ENCODE measurements at places on chromosomes 12 and 14.

DNA sequence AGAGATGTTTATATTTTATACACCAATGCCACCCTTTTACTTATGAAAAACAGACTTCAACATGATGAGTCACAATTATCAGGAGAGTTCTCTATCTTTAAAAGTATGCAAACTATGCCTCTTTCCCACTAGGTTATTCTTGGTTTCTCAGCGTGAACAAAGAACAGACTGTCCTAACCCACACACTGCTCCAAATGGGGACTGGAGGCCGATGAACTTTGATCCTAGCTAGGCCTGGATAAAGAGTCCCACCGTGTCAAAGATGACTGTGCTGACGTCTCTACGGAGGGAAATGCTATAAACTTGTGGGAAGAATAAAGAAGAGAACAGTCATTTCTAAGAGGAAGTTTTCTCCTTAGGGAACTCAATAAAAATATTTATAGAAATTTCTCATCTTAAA is 160.1 kb downstream of the EPS8 start:
- DNase-seq, result no peak

GRCh38 chr14:64060199-64060545 is 207.4 kb downstream of the SYNE2 start:
- no peak for DNase-seq

DNA sequence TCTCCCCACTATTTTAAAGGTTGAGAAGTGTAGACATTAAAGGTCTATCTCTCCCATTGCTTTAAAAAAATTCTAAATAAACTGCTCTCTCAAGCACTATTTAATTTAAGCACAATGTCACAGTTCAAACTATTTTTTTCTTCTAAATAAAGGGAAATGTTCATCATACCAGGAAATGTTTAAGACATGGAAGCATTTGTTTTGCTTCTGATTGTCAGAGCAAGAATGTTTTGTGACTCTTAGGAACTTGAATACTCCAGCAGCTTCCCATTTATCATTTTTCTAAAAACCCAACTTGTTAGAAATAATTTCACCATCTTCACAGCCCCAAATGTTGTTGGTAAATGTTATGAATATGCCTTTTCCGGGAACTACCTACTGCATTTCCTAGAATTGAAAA is 121.8 kb upstream of the NTF3 start:
- no peak for DNase-seq

GRCh38 chr14:100677554-100678468 is 48.9 kb upstream of the DLK1 start:
- DNase-seq, result no peak

DNA sequence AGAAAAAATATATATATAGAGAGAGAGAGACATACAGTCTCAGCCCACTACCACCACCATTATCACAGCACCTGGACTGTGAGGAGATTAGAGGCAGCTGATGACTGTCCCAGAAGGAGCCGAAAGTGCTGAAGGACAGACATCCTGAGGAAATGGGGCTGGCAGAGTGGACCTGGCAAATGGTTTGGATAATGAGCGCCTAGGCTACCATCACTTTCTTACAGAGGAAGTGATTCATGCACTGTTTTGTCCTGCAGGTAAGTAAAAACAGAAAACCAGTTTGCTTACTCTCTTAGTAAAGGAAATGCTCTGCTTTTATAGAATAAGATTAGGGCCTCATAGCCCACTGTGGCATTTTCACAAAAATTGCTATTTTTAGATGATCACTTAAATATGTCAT is 28.6 kb upstream of the DNM1L start:
- no peak for DNase-seq

DNA sequence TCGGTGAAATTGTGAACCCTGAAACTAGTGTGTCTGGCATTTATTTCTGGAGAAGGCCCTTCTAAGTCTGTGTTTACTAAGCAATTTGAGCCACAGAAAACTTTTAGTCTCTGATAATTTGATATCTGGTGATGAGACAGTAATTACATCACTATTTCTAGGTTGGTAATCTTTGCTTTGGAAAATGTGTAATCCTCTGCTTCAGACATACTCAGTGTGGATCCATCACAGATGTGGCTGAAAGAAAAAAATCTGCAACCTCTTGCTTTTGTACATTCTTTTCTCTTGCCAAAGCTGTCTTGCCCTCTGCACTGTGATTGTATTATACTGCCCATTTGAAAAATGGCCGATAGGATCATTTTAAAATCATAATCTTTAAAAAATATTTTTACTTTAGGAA is 78.1 kb downstream of the PELI2 start:
- no peak for DNase-seq

DNA sequence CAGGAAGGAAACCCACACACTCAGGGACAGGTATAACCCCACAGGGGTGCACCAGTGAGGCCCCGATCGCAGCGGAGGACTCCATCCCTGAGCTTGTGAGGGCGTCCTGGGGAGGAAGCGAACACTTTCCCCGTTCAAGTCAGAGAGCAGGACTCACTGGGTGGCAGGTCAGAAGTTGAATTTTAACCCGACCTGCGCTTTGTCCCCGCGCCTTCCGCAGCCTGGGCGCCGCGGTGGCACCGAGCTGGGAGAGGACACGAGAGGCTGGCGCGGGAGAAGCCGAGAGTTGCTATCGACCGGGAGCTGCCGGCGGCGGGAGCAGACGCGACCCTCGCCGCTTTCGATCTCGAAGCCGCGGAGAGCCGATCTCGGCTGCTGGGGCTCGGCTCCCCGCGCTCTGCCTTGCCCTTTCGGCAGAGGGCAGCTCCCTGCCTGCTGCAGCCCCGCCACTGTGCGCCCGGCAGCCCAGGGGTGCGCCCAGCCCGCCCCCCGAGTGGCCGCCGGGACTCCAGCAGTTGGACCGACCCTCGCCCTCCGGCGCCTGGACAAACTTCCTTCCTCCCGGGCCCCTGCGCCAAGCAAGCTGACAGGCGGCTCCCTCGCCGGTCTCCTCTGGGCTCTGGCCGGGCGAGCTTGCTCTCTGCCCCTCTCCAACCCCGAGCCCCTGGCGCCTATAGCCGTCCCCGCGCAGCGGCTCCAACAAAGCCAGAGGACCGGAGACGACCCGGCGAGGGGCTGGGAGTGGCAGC is 918 bp downstream of the LIN7A start:
- DNase-seq, result no peak

- peak; percentile 41 for DNase-seq
Observed at GRCh38 chr14:70821584-70822529, 12.5 kb upstream of the MAP3K9 start.

DNA sequence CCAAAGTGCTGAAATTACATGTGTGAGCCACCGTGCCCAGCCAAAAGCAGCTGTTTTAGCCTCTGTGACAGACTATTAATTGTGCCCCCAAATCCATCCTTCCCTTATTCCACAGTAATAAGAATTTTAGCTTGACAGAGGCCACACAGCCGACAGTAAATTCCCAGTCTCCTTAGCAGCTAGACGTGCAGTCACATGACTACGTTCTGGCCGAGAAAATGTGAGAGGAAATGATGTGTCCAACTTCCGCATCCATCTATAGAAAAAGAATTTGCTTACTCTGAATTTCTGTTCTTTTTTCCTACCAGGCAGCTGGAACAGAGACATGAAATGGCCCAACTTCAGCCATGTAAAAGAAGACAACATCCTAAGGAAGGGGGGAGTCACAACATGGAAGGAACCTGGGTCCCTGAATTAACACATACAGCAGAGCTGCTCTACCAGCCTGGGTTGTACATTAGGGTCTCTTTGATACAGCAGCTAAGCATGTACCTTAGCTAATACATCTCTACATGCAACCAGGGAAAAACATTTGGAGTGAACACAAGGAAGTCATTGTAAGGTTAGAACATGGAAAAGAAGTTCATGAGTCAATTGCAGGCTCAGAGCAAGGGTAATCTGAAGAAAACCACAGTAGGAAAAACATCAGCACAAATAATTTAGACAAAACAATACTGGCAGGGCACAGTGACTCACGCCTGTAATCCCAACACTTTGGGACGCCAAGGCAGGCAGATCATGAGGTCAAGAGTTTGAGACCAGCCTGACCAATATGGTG is 35.5 kb downstream of the CIT start:
- no peak for DNase-seq

GRCh38 chr12:4261655-4262054 is 11.9 kb upstream of the CCND2 start:
- DNase-seq, result no peak

DNA sequence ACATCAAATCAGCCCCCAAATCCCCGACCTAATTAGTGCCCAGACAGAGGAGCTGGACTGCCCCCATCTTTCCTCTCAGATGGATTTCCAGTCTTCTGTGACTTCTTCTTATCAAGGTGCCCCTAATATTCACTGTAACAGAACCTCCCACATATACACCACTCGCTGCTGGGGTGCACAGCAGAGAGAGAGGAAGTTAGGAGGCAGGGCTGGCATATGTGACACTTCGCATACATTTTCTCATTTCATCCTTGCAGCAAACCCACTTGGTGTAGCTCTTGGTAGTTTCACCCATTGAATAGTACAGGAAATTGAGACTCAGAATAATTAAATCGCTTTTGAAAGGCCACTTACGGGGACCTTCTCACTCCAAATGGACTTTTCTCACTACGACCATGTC is 56.5 kb upstream of the CCND2 start:
- DNase-seq, result no peak

- no peak for DNase-seq
Observed at GRCh38 chr14:100468557-100468956, 118.7 kb downstream of the BEGAIN start.

Data from stimulated activated CD4-positive, alpha-beta T cell treated with anti-CD3 and anti-CD28 coated beads, Interleukin-1b, Interleukin-23, amount 100 ng/mL, for 24 hours (primary cell).